CD4-positive, alpha-beta T cell treated with Interleukin-2 at 100 ng/mL for 4 hours (primary cell): ENCODE measurements at places on chromosomes 1 and 21.
A peak's percentile ranks its signal among the peaks of the same experiment; 100 is the strongest.

DNA sequence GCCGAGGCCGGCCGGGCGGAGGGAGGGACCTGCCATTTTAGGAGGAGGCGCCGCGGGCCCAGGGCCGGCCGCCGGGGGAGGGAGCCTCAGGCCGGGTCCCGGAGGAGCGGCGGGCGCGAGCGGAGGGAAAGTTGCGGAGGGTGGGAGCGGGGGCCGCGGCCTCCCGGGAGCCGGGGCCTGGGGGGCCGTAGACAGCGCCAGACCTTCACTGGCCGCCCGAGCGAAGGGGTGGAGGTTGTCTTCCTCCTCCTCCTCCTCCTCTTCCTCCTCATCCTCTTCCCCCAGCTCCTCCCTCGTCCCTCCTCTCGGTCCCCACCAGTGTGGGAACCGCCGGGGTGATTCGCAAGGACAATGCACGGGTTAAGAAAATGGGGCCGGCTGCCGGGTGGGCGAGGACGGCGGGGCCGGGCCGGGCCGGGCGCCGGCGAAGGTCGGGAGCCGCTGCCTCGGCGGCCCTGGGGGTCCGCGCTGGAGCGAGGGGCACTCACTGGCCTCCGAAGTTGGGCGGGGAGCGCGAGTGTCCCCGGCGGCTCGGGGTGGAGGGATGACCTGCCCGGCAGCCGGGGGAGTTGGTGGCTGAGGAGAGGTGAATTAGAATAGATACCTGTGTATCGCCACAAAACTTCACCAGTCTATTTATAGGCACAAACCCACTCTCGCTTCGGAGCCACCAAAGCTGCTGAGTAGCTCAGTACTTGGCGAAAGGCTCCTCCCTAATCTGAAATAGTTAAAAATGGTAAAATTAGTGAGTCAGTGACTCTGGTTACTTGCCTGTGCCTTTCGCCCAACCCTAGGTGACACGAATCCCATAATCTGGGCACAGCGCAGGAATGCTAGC, 1.3 kb downstream of the DYRK1A start:
- peak; percentile 45 for DNase-seq

DNA sequence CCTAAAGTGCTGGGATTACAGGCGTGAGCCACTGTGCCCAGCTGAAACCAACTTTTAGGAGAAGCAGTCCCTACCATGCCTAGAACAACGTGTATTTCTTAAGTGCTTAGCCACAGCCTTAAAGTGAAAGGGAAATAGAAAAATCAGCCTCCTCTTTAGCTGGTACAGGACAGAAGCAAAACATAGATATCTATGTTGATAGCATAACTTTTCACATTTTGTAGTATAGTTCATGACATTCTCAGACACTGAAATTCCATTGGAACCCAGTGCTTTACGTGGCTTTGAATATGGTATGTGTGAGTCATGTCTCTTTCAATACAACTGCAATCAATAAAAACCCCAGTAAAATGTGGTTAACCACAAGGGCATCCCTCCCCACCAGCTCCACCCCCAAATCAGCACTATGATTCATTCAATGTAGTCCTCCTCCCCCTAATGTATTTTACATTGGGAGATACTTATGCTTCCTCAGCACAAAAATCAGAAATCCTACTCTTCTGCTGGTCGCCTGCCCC, 32.1 kb downstream of the TGFB2 start:
- peak; percentile 59 for DNase-seq

GRCh38 chr21:26179501-26179900, 8.9 kb upstream of the APP start:
- no peak for DNase-seq

- DNase-seq, result no peak
Observed at GRCh38 chr1:119475866-119476439, 31.1 kb upstream of the HSD3B1 start.

DNA sequence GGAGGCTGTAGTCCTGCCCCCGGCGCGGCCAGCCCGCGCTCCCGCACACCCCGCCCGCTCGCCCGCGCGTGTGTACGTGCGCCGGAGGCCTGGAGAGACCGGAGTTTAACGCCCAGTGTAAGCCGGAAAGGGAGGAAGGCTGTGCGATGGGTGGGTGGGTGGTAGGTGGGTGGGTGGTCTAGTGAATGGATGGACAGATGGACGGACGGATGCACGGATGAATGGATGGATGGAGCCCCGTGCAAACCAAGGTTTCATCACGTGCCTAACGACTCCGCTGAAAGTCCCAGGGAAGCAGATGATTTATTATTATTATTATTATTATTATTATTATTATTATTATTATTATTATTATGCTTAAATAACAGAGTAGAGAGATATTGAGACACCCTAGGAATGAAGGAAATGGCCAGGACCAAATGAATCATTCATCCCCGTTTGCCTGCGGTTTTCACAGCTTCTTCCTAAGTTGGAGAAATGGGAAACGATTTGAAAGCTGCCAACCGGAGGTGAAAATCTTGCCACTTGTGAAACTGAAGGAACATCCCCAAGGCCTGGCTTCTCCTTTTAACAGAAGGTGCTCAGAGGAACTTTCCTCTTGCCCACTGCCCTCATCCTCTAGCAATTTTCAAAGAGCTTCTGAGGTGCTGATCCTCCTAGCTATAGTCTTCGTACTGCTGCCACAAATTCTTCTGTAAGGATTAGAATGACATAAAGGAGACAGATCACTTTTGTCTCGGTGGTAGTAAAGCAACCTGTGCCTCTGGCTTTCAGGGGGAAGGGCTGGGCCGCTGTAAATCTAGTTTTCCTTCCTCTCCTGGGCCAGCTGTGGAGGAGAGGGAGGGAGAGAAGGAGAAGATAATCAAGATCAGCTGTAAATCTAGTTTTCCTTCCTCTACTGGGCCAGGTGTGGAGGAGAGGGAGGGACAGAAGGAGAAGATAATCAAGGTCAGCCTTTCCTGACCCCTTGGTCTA, 648 bp upstream of the RGS7 start:
- DNase-seq, result no peak

DNA sequence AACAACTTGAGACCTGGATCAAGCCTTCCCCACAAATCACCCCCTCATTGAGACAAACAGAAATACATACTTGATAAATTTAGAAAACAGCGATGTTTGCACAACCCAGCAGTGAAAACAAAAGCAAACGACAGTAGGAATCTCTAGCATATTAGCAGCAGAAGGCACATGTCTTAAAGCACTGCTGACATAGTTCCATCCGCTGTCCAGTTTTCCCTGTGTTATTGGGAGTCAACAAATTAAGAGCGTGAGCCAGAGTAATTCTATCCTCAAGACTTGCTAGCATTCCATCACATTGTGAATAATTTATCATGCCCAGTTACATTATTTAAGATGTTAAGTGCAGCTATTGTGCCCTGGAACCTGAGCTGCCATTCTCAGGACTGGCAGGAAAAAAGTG, 55.3 kb downstream of the IGSF5 start:
- no peak for DNase-seq

DNA sequence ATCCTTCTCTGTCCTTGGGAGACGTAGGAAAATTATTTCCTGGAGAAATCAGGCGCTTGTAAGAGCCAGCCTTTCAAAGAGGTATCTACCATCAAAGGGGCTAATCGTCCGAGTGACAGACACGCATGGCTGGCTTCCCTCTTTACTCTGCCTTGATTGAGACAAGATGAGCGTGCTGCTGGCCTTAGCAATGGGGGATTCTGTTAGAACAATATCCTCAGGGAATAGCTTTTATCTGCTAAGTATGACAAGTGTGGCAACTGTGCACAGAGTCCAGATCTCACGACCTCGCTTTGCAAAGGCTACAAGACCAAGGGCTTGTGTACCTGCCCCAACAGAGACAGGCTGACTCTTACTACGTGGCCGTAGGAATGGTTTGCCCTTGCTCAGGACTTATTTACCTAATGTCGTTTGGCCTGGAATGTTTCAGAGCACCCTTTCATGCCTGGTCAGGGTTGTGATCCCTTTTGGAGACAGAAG, 417.1 kb downstream of the KIF26B start:
- no peak for DNase-seq

- no peak for DNase-seq
Observed at GRCh38 chr1:109048335-109048734, 6.4 kb upstream of the WDR47 start.

GRCh38 chr1:3919706-3920105, 19.6 kb upstream of the C1orf174 start:
- DNase-seq, result no peak

- no peak for DNase-seq
Observed at GRCh38 chr1:113686891-113687618, 72.2 kb downstream of the PHTF1 start.

- DNase-seq, result no peak
Observed at GRCh38 chr1:83760226-83761021, 238.5 kb downstream of the TTLL7 start.

DNA sequence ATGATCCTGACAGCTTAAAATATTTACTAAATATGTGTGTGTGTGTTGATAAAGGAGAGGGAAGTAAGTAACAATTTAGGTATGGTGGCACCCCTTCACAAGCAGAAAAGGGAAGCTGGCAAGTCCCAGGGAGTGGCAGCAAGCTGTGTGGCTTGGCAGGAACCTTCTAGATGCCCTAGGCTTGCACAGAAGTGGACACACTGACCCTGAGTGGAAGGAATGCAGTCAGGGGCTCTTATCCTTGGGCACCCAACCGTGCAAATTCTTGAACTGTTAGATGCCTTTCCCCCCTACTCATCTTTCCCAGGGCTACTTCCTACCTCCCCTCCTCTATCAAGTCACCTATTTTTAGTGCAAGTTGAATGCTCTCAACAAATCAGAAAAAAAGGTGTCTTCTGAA, 18.9 kb downstream of the ACP6 start:
- no peak for DNase-seq

DNA sequence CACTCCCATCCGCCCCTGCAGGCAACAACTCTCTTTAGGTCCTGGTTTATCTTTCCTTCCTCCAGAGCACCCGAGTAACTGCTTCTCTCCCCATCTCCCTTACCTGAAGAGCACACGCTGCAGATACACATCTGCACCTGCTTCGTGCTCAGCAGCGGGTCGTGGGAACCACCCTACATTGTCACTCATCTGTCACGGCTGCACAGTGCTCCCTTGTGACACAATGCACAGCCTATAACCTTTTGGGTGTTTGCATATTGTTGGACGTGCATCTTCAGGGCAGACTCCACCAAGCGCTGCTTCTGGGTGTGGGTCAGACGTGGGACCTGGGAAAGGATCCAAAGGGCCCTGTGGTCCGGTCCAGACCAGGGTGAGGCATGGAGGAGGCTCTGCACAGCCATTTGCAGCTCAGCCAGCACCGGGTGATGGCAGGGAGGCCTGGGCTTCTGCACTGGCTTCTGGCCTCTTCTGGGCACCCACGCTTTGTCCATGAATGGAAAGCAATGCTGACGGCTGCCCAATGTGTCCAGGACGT, 42.5 kb downstream of the WDR4 start:
- DNase-seq, result no peak

GRCh38 chr1:230545181-230545580, 97.1 kb upstream of the COG2 start:
- no peak for DNase-seq

- DNase-seq, result no peak
Observed at GRCh38 chr1:241834733-241835377, 13.1 kb upstream of the EXO1 start.

GRCh38 chr1:4702932-4703331, 48.5 kb downstream of the AJAP1 start:
- no peak for DNase-seq

DNA sequence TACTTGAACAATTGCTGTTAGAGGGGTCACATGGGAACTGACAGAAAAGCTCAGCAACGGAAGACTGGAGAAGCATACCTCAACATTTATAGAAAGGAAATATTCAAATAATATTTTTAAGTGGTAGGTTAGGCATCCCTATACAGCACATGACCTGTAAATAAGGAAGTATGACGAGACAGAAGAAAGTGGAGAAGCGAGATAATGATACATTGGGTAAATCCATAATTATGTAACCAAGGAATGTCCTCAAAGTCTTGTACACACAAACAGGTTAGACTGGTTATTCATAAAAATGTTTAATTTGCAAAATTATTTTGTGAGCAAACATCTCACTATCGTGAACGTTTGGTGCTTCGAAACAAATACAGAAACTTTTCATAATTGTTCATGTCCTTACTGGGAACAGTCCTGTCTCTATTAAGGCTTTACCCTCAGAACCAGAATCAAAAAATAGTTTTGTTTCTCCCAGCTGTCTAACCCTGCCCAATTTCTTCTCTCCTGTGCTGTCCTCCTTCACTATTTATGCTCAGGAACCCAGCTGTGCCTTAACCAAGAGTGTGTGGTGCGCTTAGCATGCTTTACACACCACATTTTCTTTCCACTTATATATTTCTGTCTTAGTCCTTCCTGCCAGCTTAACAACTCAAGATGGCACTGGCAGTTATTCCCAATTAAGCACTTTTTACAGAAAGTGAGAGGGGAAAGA, 10.2 kb downstream of the KMO start:
- DNase-seq, result no peak

DNA sequence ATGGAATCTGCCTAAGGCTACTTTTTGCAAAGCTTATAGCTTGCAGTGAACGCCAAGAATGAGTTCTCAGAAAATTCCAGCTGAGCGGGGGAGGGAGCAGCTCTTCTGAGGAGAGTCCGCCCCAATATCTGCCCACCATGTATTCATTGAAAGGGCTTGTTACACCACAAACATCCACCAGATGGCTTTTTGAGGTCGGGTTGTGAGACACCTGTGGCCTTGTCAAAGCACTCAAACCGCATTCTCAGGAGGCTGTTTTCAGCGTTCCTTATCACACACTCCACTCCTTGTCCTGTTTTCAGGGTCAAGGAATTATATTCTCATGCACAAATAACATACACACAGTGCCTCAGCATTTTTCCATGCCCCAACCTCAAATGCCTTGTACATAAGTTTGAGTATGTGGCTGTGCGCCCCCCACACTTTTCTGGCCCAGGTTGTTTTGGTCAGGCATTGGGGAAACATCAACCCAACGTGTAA, 3.9 kb upstream of the C4BPB start:
- DNase-seq, result peak; percentile 67

- peak; percentile 66 for DNase-seq
Observed at GRCh38 chr1:33256471-33257206, at the start of gene ZNF362. ZNF362 (plus strand) TSS chr1:33256492; CDS start chr1:33270575, 14,083 bp downstream.

- DNase-seq, result peak; percentile 53
Observed at GRCh38 chr1:160007577-160008200, 24.1 kb downstream of the PIGM start.

DNA sequence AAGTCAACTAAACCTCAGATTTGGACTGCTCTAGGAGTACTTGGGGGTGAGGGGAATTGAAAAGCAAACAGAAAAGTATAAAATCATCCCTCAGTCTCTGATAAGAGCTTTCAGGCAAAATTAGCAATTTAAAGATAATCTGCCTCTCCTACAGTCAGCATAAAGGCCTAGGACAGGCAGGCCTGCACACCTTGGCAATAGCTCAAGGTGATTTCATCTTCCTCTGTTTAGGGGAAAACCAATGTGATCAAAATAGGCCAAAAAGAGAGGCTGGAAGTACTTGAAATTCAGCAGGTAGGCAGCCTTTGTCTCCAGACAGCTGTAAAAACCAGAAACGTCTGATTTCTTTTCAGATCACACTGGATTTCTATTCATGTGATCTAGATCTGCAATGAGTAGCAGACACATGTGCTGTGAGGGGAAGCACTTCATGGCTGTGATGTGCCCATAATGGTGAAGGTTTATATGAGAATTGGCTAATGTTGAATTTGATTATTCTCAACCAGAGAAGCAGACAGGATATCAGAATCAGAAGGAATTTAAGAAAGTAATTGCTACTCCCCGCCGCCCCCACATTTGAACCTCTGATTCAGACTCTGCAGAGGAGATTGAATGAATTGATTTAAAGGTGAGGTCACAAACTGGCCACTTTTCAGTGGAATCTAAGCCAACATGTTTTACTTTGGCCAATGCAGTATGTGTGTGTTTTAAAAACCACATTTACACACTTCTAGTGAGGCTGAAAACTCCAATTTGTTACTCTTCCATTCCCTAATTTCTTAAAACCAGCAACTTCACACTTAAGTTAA, 45.8 kb upstream of the DNASE2B start:
- no peak for DNase-seq

GRCh38 chr1:164524810-164525209, 34.2 kb upstream of the PBX1 start:
- DNase-seq, result no peak
